Spinal cord (tissue), 10 donors: ENCODE measurements at places on chromosomes 6 and 20. TPM values are rescaled to one million over a fixed set of nuclear protein-coding genes. Genes with fewer than 3 reads are reported as not detected.

GRCh38 chr6:70980727-70981126, 23.9 kb upstream of the B3GAT2 start:
- no peaks in the 10 kb centered on the region for H3K4me1 ChIP-seq
- no peak overlapping the region for H3K27ac ChIP-seq
- H3K27me3 ChIP-seq, result no peaks in the 10 kb centered on the region
- peak; percentile 16 for DNase-seq
- H3K36me3 ChIP-seq, result no peaks in the 10 kb centered on the region

The E2F1 gene
- total RNA-seq, result 10.9 TPM

The PDYN gene
- total RNA-seq, result 11.0 TPM

DNA sequence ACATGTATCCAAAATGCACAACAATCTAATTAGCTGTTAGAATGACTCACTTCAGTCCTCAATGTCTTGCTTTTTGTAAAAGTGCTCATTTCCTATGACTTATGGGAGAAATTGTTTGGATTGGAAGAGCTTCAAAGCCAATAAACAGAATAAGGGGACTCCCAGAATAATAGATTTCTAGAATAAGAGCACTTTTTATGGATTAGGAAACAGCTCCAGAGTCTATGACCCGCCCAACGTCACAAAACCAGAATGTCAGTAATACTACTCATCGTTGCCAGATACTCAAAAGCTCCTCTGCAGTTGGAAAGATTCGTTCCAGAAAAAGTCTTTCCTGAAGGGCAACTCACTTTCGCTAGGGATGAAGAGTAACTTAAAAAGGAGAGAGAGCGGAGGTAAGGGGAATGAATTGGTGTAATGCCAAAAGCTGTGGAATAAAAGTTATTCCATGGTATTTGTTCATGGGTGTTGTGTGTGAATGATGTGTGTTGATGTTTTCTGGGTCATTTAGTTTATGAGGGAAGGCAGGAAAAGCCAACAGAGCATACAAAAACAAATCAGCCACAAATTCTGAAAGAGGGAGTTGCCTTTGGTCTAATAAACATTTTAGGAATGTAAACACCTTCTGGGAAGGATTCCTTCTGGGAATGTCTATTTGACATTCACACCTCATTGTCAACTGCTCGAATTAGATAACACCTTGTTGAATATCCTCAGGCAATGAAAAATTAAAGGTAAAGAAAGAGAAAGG, 64.6 kb downstream of the SYNE1 start:
- no peaks in the 10 kb centered on the region for H3K27me3 ChIP-seq
- no peak for DNase-seq
- H3K4me1 ChIP-seq, result no peaks in the 10 kb centered on the region

- H3K27ac ChIP-seq, result no peak overlapping the region
- no peak for DNase-seq
These were observed 50.9 kb upstream of the DACT2 start for GRCh38 chr6:168370310-168370991.

DNA sequence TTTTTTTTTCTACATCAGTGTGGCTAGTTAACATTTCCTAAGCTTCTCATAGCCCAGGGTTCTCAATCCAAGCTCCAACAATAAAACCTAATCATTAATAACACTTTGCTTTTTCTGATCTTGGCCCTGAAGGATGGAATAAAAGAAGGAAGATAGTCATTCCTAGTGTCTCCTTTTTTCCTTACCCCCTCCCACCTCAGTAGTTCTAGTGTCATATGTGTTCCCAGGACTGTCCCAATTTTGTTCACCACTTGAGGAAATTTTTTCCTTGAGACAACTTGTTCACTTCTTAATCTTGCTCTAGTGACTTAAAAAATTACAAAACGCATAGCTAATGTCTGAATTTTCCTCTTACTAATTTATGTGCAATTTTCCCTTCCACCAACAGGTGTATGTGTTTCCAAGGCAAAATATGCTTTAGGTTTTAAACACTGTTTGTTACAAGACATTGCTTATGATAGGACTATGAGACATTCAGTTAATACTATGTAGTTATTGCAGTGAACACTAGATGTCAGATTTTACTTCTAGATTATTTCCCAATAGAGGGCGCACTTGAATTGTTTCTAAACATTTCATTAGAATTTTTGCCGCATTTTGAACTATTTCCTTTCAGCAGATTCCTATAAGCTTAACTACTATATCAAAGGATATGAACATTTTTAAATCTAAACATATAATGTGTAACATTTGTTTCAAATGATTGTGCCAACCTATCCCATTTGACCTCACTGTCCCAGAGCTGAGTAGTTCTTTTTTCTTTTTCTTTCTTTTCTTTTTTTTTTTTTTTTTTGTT, 18.5 kb upstream of the C6orf141 start:
- H3K36me3 ChIP-seq, result no peaks in the 10 kb centered on the region
- no peak overlapping the region for H3K27ac ChIP-seq
- no peaks in the 10 kb centered on the region for H3K27me3 ChIP-seq
- no peak overlapping the region for H3K4me3 ChIP-seq

The GNMT gene
- total RNA-seq, result 0.20 TPM

- H3K27ac ChIP-seq, result no peak overlapping the region
- no peak for DNase-seq
- H3K27me3 ChIP-seq, result no peaks in the 10 kb centered on the region
- no peaks in the 10 kb centered on the region for H3K4me1 ChIP-seq
- no peak overlapping the region for H3K4me3 ChIP-seq
These were observed 279.2 kb downstream of the SOX4 start for GRCh38 chr6:21872749-21873148.

GRCh38 chr6:23783901-23784300, 342.1 kb upstream of the NRSN1 start:
- DNase-seq, result no peak
- H3K27ac ChIP-seq, result no peak overlapping the region
- H3K4me3 ChIP-seq, result no peak overlapping the region
- no peaks in the 10 kb centered on the region for H3K27me3 ChIP-seq
- no peaks in the 10 kb centered on the region for H3K36me3 ChIP-seq

The BPIFB1 gene
- 0.28 TPM for total RNA-seq

GRCh38 chr6:16519265-16520242, 241.7 kb downstream of the ATXN1 start:
- no peak overlapping the region for H3K4me3 ChIP-seq
- peak; percentile 36 for DNase-seq
- H3K27me3 ChIP-seq, result no peaks in the 10 kb centered on the region

GRCh38 chr6:35294308-35294945, 3.2 kb upstream of the DEF6 start:
- H3K4me1 ChIP-seq, result peaks cover 21% of the 10 kb centered on the region
- no peak for DNase-seq
- no peak overlapping the region for H3K27ac ChIP-seq
- H3K36me3 ChIP-seq, result peaks cover 77% of the 10 kb centered on the region

- no peak overlapping the region for H3K27ac ChIP-seq
- H3K4me1 ChIP-seq, result no peaks in the 10 kb centered on the region
- no peak for DNase-seq
These were observed 124.7 kb downstream of the SAMD5 start for GRCh38 chr6:147633191-147633590.

GRCh38 chr20:8394308-8394945, 262.4 kb downstream of the PLCB1 start:
- no peaks in the 10 kb centered on the region for H3K27me3 ChIP-seq
- no peak overlapping the region for H3K4me3 ChIP-seq
- no peak overlapping the region for H3K27ac ChIP-seq
- no peaks in the 10 kb centered on the region for H3K4me1 ChIP-seq
